WERI-Rb-1 (cell line): ENCODE measurements at places on chromosomes 16 and 17.

- no peak for DNase-seq
Measured at GRCh38 chr17:51948128-51948527, 210.4 kb downstream of the CA10 start.

DNA sequence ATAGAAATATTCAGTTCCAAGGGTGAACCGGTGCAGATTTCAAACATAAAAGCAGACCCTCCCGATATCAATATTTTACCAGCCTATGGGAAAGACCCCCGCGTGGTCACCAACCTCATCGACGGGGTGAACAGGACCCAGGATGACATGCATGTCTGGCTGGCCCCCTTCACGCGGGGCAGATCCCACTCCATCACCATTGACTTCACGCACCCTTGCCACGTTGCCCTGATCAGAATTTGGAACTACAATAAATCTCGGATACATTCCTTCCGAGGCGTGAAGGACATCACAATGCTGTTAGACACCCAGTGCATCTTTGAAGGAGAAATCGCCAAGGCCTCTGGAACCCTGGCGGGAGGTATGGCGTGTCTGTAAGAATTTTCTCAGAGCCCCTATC lies 200.0 kb downstream of the KATNIP start:
- DNase-seq: no peak

- no peak for DNase-seq
Measured at GRCh38 chr17:20123209-20123608, 114.0 kb downstream of the SPECC1 start.

GRCh38 chr17:63430223-63430622 lies 15.9 kb downstream of the CYB561 start:
- DNase-seq: no peak

GRCh38 chr16:57473176-57473840 lies 10.8 kb downstream of the POLR2C start:
- no peak for DNase-seq

- peak; percentile 58 for DNase-seq
Measured at GRCh38 chr17:61837175-61838051, 25.9 kb downstream of the BRIP1 start.

DNA sequence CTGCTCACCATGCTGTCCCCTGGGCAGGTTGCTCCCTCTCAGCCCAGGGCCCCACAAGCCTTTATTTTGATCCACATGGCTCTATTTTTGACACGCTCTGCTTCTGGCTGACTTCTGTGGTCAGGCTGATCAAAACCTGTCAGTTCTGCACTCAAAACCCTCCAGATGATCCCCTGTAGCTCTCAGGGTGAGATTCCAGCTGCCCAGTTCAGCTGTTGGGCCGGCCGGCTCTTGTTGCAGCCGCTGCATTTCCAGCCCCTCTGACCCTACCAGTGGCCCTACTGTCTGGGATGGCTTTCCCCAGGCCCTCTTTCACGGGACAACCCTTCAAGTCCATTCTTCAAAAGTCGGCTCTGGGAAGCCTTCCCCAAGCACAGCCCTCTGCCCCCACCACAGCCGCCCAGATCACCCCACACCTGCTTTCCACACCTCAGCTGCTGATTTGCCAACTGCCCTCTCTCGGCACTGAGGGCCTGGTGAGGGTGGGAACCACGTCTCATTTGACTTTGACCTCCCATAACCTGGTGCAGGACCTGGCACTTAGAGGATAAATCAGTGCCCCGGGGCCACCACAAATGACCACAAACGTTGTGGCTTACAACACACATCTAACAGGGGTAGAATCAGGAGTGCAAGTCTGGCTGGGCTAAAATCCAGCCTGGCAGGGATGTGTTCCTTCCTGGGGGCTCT lies 16.3 kb upstream of the CACNG4 start:
- DNase-seq: no peak

DNA sequence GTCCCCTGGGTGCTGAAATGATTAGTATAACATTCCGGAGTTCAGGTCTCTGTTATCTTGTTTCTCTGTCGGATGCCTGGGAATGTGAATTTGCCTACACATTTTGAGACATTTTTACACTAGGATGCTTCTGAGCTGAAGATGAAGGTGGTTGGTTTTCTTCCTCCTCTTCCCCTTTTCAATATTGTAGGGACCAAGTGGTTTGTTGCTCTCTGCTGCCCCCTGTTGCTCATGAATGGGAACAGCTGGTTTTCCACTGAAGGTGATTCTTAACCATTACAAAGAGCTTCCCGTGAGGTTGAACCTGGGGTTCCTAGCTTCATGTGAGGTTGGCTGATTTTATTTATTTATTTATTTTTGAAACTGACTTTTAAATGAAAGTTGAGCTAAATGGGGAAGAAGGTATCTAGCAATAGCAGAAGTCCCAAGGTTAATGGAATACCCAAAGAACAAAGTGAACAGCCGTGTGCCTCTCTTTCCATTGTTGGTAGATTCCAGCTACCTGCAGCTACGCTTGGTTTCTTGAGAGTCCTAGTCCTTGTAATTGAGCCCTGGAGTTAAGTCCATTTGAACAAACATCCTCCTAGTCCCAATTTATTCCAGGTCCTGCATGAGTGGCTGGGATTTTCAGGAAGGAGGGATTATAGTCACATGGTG lies 983.9 kb upstream of the EEF2KMT start:
- peak; percentile 55 for DNase-seq

GRCh38 chr17:77127735-77128361 lies 12.9 kb upstream of the SEC14L1 start:
- DNase-seq: no peak

DNA sequence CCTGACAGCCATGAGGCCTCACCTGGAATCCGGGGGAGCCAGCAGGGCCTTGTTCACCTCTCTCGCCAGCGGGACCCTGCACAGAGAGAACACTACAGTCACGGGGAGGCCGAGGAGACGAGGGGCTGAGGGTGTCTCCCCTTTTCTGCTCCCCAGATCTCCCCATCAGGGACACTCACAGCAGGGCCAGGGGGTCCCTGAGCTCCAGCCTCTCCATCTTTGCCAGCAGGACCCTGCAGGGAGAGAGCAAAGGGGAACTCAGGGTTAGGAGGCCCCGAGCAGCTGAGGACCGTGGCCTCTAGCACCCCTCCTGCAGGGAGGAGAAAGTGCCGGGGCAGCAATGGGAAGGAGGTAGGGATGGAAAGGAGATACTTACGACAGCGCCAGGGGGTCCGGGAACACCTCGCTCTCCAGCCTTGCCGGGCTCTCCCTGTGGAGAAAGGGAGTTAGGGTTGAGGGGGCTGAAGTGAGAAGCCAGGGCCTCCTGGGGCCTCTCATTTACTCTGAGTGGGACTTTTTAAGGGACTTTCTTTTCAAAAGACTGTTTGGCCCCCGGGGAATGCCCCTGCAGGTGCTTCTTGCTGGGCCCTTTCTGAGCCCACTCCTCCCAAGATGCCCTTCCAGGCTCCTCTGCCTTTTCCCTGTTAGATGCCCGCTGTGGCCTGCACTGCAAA lies 8.7 kb downstream of the COL1A1 start:
- DNase-seq: no peak

DNA sequence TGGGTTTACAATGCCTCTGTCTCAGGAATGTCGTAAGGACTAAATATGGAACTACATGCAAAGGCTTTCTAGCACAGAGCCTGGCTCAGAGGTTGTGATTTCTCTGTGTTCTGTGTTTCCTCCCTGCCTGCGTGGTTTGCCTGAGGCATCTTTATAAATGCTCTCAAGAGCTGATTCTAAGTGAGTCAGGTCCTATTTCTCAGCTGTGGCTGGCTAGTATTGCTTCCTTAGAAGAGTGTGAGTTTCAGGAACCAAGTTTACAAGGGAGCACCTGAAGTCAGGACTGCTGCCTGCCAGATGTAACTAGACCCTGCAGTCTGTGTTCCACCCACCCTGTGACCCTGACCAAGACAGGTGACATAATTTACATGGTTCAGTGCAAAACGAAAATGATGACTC lies 8.0 kb upstream of the CCL1 start:
- no peak for DNase-seq

DNA sequence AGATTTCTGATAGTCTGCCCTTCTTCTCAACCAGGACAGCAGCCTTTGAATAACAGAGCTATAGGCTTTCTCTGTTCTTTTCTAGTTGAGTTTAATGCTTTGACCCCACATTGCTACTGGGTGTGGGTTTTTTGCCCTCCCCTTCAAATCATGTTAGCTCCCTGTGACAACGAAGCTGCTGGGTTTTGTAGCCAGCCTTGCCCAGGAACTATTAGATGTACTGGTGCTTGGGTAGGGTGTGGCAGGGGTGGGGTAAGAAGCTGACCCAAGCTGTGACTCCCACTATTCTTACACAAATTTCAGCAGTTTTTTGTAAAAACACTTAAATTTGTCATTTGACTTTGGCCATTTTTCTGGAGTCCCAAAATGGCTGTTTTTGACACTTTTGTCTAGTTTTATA lies 69.7 kb downstream of the NLK start:
- DNase-seq: no peak

DNA sequence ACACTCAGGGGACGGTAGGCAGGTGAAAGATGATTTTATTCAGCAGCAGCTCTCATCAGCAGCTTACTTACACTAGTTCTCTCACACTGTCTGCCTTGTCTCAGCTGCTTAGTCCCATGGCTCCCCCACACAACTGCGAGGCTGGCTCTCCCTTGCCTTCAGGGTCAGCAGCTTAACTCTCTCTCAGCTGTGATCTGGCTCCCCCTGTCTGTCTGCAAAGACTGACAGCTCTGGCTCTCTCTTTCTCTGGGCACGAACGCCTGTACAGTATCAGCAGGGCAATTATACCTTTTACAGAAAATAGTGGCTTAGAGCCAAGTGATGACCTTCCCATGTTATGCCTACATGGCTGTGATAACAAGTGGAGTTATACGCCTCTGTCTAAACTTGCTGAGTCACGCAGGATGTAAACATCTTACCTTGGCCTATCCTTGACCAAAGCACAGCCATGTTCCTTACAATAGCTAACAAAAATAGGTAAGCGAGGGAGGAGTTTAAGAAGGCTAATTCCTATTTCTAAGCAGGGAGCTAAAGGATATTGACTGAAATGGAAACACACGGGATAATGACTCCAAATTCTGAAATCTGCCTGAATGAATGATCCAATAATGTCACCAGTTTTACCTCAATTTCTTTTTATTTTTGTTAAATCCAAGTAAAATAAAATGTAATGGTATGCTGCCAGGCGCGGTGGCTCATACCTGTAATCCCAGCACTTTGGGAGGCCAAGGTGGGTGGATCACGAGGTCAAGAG lies 1.1 kb upstream of the NDUFAB1 start:
- DNase-seq: peak; percentile 83

- peak; percentile 31 for DNase-seq
Measured at GRCh38 chr17:76830987-76831715, 37.1 kb upstream of the MGAT5B start.

- DNase-seq: peak; percentile 98
Measured at GRCh38 chr17:82287868-82288801, 14.6 kb upstream of the CSNK1D start.

GRCh38 chr16:72788269-72788809 lies 259.6 kb downstream of the ZFHX3 start:
- no peak for DNase-seq

DNA sequence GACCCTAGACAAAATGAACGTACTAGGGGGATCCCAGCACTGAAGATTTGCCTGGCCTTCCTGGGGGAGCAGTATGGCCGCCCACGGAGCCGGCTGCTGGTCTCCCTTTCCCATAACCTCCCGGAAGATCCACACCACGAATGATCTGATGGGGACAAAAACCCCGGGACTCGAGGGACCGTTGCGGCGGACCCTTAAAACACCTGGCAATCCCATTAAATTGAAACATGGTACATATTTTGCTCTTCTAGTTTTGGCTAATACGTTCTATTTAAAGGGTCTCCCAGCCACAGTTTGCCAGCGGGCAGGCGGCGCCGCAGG lies 45.2 kb upstream of the LCMT1 start:
- no peak for DNase-seq

DNA sequence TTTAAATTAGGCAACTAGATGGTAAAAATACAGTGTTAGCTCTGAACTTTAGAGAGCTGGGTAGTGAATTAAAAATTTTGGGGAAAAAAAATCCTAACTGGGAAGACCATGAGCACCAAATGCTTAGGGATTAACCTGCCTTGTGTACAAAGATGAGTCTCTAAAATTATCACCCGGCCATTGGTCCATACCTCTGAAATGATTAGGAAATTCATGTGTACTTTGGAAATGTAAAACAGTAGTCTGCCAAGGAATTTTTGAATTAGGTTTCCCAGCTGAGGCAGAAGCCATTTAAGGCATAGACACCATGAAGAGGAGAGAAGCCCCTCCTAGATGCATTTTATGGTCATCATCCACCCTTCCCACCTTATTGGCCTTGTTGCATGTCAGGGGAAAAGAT lies 670.5 kb upstream of the SALL1 start:
- DNase-seq: no peak

- no peak for DNase-seq
Measured at GRCh38 chr17:44004761-44005526, 522 bp downstream of the NAGS start.
